ENCODE measurements at places on chromosomes 3 and 15.

DNA sequence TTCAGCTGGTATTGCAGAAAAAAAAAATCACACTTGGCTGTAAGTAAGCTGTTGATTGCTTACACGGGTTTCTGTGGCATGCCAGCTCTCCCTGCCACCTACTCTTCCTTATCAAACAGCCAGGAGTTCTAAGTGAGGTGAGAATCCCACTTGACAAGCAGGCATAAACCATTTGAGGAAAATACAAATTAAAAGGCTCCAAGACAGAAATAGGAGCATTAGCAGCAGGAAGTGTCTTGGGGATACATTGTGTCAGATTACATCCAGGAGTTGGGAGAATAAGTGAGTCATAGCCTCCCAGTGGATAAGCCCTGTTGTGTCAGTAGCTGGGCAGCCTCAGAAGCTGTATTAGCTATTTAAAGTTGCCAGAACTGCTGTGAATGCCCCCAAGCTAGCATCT, 256.0 kb downstream of the CNTN4 start:
- DNase-seq = no peak

DNA sequence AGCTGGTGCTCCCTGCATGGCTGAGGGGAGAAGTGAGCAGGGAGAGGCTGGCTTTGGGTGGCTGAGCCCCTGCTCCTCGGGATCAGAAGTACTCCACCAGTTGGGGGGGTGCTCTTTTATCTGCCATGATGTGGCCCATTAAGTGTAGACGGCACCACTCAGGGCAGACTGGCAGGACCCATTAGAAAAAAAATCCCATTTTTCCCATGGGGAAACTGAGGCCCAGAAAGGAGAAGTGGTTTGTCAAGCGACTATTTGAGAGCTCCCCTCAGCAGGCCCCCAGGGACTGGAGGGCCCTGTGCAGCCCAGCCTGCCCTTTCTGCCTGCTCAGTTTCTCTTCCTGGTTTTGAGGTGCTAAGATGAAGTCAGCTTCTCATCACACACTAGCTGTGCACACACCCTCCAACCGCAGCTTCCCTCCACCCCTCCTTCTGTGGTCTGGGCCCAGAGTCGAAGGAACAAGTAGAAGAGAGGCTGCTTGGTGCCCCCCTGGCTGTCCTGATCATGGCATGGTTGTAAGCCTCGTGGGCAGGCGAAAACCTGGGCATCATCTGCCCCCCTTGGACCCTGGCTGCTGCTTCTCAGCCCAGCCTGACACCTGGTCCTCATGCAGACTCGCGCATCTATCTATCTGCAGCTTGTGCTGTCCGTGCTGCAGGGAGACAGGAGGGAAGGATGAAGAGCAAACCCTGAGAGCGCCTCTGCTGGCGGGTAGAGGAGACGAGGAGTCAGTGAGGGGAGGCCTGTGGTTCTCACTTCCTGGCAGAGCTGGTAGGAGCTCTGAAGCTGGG, 5.6 kb downstream of the CSK start:
- no peak for DNase-seq

DNA sequence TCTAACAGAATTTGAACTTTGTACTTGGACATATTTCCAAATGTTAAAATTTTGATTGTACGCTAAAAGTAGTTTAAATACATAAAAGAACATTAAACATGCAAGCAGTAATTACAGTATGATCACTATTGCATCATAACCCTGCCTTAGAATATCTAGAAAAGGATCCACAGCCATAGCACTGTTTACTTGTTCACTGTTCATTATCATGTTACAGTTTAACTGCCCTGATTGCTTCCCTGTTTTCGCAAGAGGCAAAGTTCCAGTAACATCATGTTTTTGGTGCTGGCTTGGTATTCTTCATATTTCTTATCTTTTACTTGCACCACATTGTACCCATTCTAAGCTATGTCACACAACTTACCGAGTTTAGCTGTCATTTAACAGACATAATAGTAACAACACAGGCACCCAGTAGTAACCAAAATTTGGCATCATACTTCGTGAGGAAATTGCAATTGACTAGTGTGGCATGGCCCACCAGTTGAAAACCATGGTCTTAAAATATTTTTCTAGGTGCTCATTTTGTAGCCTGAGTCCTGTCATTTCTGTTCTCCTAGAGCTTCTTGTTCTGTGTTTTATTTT, 13.3 kb upstream of the TMEM87A start:
- no peak for DNase-seq

DNA sequence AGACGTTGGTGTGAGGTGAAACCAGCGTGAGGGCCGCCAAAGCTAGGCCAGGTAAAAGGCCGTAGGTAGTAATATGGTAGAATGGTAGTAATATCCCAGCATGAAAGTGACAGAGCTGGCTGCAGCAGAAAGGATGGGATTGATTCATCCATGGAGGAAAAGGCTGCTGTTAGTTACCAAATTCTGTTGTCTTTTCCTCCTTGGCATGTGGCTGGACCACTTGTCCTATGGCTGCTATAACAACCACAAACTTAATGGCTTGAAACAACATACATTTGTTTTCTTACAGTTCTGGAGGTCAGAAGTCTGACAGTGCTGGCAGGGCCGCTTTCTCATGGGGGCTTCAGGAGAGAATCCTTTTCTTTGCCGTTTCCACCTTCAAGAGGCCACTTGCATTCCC, 47.8 kb upstream of the CHST2 start:
- DNase-seq = no peak

GRCh38 chr3:51340013-51340829, 44.9 kb upstream of the MANF start:
- peak; percentile 75 for DNase-seq

DNA sequence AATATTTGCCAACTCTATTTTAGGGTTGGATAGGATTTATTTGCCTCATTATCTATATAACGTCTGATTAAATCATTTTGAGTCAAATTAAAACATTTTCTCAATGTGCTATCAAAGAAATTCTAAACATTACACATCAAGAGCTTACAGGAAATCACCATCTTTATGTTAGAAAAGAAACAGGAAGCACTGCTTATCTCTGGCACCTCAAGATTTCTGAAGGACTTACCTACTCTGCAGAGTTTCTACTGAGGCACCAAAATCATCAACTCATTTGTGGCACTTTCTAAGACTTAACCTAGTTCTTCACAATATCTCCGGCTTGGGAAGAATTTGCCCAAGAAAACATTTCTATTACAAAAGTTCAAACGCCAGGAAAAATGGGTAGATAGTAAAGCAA, 181.3 kb upstream of the EOMES start:
- no peak for DNase-seq

- no peak for DNase-seq
Observed at GRCh38 chr15:90883976-90884718, at the start of gene FES. Gene FES (plus strand): TSS chr15:90884504. CDS start chr15:90885046, 542 bp downstream.

DNA sequence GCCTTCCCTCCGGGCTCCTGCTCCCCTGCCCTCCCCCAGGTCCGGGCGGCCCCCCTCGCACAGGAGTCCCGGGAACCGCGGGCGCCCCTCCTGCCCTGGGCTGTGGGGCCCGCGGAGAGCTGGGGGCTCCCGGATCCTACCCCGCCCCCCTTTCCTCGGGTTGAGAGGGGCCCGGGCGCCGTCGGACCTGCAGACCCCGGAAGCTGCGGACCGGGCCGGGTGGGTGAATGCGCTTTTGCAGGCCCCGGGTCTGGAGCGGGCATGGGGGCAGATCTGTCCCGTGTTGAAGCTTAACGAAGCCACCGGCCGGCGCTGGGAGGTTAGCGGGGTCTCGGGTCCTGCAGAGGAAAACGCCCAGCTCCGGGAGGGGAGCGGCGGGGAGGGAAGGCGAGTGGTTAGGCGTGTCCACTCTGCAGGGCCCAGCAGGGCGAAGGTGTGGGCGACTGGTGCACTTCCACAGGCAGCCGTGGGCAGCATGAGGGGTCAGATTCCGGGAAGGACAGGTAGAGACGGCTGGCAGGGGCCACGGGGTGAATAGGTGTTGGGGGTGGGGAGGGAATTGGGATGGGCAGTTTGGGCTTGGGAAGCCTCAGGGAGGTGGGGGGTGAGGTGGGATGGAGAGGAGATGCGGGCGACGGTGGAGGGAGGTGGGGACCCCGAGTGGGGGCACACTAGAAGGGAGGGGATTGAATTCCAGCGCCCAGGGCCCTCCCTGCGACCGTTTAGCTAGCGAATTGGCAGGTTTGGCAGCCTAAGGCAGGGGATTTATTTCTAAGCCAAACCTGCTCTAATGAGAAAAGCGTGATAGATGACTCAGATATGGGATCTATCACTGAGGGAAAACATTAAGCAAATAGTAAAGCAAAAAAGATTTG, 635 bp downstream of the CD276 start:
- DNase-seq = no peak

DNA sequence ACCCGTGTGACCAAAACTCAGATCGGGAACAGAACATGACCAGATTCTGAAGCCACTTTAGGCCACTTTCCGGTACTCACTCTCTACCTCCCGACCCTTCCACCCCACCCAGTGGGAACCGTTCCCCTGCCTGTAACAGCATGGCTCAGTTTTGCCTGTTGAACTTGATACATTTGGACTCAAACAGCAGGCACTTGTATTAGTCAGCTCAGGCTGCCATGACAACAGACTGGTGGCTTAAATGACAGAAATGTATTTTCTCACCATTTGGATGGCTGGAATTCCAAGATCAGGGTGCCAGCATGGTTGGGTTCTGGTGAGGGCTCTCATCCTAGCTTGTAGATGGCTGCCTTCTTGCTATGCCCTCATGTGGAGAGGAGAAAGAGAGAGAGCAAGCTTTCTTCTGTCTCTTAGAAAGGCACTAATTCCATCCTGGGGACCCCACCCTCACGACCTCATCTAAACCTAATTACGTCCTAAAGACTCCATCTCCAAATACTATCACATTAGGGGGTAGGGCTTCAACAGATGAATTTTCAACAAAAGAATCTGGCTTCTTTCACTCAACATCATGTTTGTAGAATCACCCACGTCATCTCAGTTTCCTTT, 9.3 kb upstream of the SSUH2 start:
- DNase-seq = no peak

DNA sequence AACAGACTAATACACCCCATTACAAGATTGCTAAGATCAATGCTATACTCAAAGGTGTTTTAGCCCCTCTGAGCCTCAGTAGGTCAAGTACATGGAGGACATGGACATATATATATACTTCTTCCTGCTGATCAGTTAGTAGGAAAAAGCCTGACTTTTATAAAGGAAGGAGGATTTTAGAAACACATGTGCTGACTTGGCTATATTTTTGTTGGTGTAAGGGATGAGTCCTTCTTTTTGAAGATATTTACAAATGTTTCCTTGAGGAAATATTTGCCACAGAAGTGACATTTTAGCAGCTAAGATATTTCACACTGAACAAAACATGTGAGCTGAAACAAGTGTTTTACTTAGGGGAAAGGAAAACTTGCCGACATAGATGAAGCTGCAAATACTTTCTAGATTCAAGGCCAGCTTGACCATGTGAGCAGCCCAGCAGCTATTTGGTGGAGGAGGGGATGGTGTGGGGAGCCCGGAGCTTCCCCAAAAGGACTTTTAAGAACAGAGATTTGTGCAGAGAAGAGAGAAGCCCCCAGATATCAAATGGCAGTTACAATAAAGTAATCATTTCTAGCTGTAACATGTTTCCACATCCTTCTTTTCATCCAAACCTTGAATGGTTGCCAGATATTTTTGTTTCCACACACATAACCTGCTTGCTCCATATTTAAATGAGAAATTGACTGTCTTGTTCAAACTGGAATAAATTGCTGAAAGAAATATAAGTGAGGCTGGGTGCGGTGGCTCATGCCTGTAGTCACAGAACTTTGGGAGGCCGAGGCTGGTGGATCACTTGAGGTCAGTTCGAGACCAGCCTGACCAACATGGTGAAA, 111.7 kb upstream of the NR2F2 start:
- no peak for DNase-seq

DNA sequence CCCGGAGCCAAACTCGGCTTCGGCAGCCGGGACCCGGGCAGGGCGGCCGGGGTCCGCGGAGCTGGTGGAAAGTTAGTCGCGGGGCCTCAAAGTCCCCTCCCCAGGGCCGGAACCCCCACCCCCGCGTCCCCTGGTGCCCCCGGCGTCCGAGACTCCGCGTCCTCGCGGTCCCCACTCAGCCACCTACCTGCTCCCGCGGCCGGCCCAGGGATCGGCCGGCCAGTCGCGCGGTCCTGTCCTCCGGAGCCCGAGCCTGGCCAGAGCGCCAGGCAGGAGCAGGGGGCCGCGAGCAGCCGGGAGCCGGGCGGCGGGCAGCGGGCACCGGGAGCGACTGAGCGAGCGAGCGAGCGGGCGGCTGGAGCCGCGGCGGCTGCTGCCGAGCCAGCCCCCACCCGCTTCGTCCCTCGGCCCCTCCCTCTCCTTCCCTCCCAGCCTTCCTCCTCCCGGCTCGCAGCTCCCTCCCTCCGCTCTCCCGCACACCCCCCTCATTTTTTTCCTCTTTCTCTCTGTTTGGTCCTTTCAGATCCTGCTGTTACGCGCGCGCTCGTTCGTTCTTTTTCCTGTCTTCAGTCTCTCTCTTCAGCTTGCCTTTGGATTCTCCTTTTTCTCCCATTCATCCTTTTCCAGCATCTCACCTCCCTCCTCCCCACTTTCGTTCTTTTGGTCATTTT, at the start of gene MEGF11:
Gene MEGF11 (minus strand): TSS at position 333 of the 671 bp plus-strand sequence. CDS start 125,347 bp downstream, outside the sequence.
- no peak for DNase-seq

GRCh38 chr3:179375091-179375999, 27.8 kb downstream of the MFN1 start:
- no peak for DNase-seq

- DNase-seq = no peak
Observed at GRCh38 chr15:38035701-38036100, 101.3 kb downstream of the TMCO5A start.

DNA sequence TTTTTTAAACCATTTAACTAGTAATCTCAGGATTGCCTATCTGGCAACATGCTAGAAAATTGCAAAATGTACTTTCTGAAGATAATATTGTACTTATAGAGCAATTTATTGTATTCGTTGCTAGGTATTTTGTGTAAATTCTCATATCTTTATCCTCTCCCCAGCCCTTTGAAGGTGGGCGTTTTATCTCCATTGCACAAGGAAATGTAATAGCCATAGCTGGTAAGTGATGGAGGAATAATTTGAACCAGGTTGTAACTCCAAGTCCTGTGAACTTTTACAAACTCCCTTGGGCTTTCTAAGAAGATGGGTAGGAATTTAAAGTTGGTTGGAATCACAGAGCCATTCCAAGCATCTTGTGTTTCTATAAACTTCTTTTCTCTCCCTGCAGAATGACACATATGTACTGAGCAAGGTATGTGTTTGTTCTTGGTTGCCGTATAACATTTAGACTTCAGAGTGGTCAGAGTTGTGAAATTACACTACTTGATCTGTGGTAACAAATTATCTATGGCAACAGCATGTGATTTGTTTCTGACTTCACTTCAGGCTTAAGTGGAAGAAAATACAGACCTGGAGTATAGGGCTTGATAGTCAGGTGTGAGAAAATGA, 170.9 kb downstream of the AKAP13 start:
- no peak for DNase-seq

GRCh38 chr3:161641287-161641686, 144.7 kb downstream of the OTOL1 start:
- no peak for DNase-seq

GRCh38 chr3:160150066-160150465, 75.2 kb upstream of the C3orf80 start:
- no peak for DNase-seq

Data from AG04449 (cell line).